ENCODE measurements at places on chromosomes 4 and X.
A peak's percentile ranks its signal among the peaks of the same experiment; 100 is the strongest.

- DNase-seq, result no peak
Measured at GRCh38 chrX:136731207-136731782, 49.4 kb downstream of the ARHGEF6 start.

DNA sequence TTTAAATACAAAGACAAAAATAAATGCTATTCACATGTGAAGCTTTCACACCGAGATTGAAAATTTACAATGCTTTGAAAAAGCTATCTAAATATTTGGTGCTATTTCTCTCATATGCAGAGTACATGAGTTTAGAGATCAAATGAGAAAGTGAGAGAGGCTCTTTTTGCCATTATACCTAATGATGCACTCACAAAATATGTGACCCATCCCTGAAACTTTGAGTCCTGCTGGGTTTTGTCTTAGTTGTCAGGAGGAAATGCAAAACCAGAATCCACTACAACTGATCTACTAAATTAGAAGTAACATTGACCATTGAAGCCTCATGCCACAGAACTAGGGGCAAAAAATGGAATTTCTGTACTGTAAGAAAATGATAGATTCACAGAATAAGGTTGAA is 251.7 kb downstream of the MAPK10 start:
- DNase-seq, result no peak

GRCh38 chrX:10199212-10199611 is 42.4 kb downstream of the CLCN4 start:
- DNase-seq, result no peak

DNA sequence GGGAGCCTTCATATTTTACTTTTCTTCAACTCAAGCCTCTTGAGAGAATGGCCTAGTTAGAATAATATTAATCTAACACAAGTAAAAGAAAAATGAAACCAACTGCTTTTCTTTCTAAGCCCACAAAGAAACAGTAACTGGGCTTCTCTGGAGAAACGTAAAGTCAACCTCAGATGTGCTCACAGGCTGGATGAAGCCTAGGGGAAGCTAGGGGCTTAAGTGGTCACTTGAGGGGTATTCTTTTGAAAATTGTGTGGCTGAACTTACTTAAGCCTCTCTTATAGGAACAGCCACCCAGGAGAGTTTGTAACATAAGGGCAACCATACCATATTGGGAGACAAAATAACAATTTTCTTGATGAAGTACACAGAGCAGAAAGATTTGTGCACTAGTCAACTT is 279.0 kb downstream of the SPRY1 start:
- DNase-seq, result no peak

- DNase-seq, result no peak
Measured at GRCh38 chr4:1793496-1793840, 375 bp downstream of the FGFR3 start.

- DNase-seq, result no peak
Measured at GRCh38 chr4:38313175-38313574, 350.8 kb upstream of the KLF3 start.

DNA sequence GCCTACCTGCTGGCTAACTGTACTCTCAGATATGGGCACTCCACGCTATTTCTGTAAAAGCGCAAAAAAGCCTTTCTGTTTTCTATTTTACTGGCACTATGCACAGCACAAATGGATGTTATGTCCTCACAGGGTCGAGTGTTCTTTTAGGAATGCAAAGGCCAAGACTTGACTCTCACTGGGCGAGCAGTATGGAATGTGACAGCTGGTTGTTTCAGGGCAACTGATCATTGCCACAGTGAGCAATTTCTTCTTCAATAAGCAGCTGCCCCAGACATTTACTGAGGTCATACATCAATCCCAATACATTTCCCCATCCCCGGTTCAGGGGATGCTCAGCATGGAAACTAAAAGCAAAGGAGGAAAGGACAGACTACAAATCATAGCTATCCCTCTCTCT is 58.2 kb downstream of the PDE5A start:
- no peak for DNase-seq

- DNase-seq, result no peak
Measured at GRCh38 chr4:1873291-1873690, 2.1 kb downstream of the NSD2 start.

DNA sequence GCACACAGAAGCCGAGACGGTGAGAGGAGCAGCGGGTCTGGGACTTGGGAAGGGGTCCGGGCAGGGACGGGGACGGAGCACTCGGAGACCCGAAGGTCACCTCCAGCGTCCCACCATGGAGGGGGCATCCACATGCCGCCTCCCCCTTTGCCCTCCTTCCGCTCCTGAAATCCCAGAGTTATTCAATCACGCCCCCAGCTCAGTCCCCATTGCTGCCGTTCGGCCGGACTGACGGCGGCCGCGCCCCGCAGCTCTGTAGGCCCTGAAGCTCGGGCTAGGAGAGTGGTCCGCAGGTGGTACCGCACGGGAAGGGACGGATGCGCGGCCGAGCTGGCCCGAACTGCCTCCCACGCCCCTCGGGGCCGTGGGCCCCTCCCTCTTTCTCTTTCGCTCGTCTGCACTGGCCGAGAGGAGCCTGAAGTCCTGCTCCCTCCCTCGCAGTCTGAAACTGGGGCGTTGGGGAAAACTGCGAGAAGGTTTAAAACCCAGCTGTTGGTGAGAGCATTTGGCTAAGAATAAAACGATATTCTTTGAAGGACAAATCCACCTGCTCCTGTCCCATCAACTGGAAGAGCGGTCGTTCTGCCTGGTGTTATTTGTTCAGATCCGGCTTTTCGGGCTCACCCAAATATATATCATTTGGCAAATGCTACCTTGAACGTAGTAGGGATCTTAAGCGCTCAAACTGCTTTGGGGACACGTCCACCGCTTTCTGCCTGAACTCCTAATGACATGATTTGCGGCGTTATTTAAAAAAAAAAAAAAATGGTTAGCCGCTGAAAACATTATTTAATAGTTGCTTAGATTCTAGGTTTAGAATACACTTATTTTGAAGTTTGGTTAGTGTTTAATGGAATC is 719 bp downstream of the USO1 start:
- DNase-seq, result peak; percentile 4

GRCh38 chrX:26083093-26083492 is 55.0 kb upstream of the MAGEB18 start:
- no peak for DNase-seq

DNA sequence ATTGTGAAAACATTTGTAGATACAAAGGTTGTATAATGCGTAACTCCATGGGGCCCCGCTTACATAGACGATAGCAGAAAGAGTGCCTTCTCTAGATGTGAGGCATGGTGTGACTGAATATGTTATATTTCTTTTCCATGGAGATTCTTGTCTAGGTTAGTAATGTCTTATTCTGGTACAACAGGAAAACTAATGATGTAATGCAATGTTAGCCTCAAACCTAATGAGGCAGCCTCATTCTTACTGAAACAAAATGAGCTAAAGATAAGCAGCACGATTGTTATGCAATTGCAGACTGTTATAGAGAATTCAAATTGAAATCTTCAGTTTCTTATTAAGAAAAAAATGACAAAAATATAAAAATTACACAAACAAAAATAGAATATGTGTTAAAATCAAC is 171.1 kb upstream of the ANKRD50 start:
- no peak for DNase-seq
